ENCODE measurements at places on chromosomes 4 and X.
A peak's percentile ranks its signal among the peaks of the same experiment; 100 is the strongest.

DNA sequence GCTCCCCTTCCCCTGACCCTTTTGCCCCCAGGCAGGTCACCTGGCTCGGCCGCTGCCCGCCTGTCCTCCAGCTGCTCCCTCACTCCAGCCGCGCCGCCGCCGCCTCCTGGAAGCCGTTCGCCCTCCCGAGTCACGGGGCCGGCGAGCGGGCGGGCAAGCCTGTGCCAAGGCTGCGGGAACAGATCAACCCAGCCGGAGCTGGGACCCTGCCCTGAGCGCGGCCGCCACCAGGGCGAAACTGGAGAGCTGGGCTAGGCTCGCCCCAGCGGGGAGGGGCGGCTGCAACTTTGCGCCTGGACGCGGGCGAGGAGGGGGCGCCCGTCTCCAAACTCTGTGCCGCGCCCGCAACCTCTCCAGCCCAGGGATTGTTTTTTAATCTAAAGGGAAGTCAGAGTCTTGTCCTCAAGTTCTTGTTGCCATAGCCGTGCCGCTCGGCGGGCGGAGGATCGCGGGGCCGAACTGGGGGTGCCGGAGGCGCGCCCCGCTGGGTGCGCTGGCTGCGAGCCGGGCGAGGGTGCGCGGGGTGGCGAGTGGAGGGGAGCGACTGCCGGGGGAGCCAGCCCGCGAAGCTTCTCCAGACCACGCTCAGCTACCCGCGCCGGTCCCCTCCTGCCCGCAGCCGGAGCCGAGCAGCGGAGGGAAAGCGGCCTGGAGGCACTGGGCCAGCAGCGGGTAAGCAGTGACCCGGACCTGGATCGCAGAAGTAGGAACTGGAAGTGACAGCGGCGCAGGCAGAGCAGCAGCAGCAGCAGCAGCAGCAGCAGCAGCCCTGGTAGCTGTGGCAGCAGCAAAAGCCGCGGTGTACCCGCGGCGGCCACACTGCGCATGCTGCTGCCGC is 13.4 kb downstream of the ARHGEF6 start:
- H3K36me3 ChIP-seq, result no peaks in the 10 kb centered on the region
- DNase-seq, result peak; percentile 60
- H3K27me3 ChIP-seq, result no peaks in the 10 kb centered on the region
- H3K27ac ChIP-seq, result peak overlapping the region; percentile 61
- peak overlapping the region; percentile 63 for H3K4me3 ChIP-seq

- no peak overlapping the region for H3K27ac ChIP-seq
- H3K4me1 ChIP-seq, result no peaks in the 10 kb centered on the region
- H3K27me3 ChIP-seq, result no peaks in the 10 kb centered on the region
- DNase-seq, result no peak
- no peaks in the 10 kb centered on the region for H3K36me3 ChIP-seq
- no peak overlapping the region for H3K4me3 ChIP-seq
Measured at GRCh38 chr4:153939570-153939969, 150.7 kb upstream of the SFRP2 start.

GRCh38 chr4:12615822-12616221 is 868.3 kb downstream of the RAB28 start:
- no peaks in the 10 kb centered on the region for H3K36me3 ChIP-seq
- H3K4me3 ChIP-seq, result no peak overlapping the region
- no peaks in the 10 kb centered on the region for H3K27me3 ChIP-seq
- H3K27ac ChIP-seq, result no peak overlapping the region
- no peak for DNase-seq

GRCh38 chr4:112145790-112146501 is 692 bp downstream of the FAM241A start:
- no peaks in the 10 kb centered on the region for H3K4me1 ChIP-seq
- H3K27me3 ChIP-seq, result no peaks in the 10 kb centered on the region
- peak overlapping the region; percentile 85 for H3K4me3 ChIP-seq
- H3K36me3 ChIP-seq, result no peaks in the 10 kb centered on the region
- peak; percentile 39 for DNase-seq

GRCh38 chr4:165199286-165199685 is 8.1 kb upstream of the KLHL2 start:
- no peaks in the 10 kb centered on the region for H3K4me1 ChIP-seq
- H3K4me3 ChIP-seq, result no peak overlapping the region
- no peaks in the 10 kb centered on the region for H3K27me3 ChIP-seq
- H3K36me3 ChIP-seq, result no peaks in the 10 kb centered on the region

DNA sequence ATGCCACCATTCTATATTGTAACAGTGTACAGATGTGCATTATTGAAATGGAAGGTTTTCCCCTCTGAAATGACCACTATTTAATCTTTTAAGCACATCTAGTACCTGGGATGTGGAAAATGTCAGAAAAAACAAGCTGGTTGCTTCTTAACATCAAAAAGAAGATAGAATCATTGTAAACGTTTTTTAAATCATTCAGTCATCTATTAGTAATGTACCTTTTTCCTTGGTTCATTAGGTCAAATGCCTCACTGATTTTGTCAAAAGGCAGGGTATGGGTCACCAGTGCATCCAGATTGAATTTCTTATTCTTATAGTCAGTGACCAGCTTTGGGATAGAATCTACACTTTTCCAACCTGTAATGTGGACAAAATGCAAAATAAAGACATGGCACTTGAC is 17.7 kb downstream of the ADH4 start:
- no peak for DNase-seq
- no peaks in the 10 kb centered on the region for H3K36me3 ChIP-seq
- H3K4me1 ChIP-seq, result no peaks in the 10 kb centered on the region
- H3K27ac ChIP-seq, result no peak overlapping the region
- H3K4me3 ChIP-seq, result no peak overlapping the region

- DNase-seq, result no peak
- H3K4me1 ChIP-seq, result no peaks in the 10 kb centered on the region
- no peak overlapping the region for H3K27ac ChIP-seq
- H3K27me3 ChIP-seq, result no peaks in the 10 kb centered on the region
Measured at GRCh38 chr4:157421365-157421764, 200.8 kb downstream of the GRIA2 start.

DNA sequence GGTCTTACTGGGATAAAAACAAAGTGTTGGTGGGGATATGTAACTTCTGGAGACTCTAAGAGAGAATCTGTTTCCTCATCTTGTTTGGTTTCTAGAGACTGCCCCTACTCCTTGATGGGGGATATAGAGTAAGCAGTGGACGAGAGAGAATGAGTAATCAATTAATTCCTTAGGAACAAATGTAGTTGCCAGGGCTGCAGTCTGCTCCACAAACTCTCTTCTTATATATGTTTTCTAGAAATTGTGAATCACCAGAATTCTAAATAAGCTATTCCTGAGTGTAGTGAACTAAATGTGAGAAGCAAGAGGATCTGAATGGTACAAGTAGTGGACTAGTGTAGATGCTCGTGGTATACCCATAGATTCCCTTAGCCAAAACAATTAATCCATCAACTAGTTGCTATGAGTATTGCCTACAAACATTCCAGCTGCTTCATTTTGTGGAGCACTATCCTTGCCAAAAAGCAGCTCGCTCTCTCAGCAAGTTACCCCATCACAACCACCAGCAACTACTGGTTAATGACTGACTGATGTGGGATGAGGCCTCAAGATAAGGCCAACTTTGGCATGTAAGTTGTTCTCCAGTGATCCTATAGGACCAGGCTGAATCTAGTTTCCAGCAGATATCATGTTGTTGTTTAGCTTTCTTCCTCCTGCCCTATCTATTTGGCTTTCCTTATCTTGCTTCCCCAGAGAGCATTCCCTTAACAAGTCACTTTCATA is 273.0 kb downstream of the SLC7A11 start:
- no peaks in the 10 kb centered on the region for H3K27me3 ChIP-seq
- H3K36me3 ChIP-seq, result no peaks in the 10 kb centered on the region
- no peak overlapping the region for H3K4me3 ChIP-seq
- peak; percentile 76 for DNase-seq
- H3K4me1 ChIP-seq, result no peaks in the 10 kb centered on the region
- H3K27ac ChIP-seq, result no peak overlapping the region

DNA sequence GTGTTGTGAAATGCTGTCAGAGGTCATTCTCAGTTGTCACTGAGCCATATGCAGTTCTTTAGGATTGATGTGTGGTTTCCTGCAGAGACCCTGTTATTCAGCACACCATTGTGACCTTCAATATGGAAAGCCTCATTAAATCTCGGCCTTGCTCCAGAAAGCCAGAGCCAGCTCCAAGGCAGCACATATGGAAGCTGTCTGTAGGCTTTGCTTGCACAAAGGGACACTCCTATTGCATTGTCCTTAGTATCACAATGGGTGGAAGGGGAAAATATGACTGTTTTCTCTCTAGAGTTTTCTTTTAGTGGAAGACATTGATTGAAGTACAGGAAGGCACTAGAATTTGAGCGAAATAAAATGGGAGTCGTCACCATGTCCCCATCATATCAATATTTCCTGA is 179.0 kb downstream of the CEP135 start:
- H3K4me3 ChIP-seq, result no peak overlapping the region
- H3K36me3 ChIP-seq, result no peaks in the 10 kb centered on the region
- peak; percentile 64 for DNase-seq

GRCh38 chr4:107519053-107519452 is 201.0 kb downstream of the PAPSS1 start:
- H3K4me3 ChIP-seq, result no peak overlapping the region
- DNase-seq, result peak; percentile 24
- H3K36me3 ChIP-seq, result no peaks in the 10 kb centered on the region
- no peaks in the 10 kb centered on the region for H3K27me3 ChIP-seq
- no peaks in the 10 kb centered on the region for H3K4me1 ChIP-seq
- H3K27ac ChIP-seq, result no peak overlapping the region

DNA sequence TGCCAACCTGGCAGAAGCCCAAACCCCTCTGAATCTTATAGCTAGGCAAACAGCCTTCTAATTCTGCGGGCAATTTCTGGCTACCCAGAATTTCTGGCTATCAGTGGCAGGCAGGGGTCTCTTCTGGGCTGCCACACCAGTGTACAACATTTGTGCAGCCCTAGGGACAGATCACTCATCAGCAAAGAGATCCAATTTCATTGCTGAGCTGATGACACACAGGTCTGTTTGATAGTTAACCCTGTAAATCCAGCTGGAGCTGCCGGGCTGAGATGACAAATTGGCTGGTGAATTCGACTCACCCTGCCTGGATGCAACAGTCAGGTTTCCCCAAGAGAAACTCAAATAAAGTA is 2.4 kb downstream of the MID1 start:
- no peaks in the 10 kb centered on the region for H3K27me3 ChIP-seq
- DNase-seq, result no peak
- H3K36me3 ChIP-seq, result no peaks in the 10 kb centered on the region
- peak overlapping the region; percentile 49 for H3K4me3 ChIP-seq

GRCh38 chrX:85941275-85941674 is 106.1 kb downstream of the CHM start:
- H3K4me3 ChIP-seq, result no peak overlapping the region
- no peaks in the 10 kb centered on the region for H3K27me3 ChIP-seq
- H3K27ac ChIP-seq, result no peak overlapping the region
- H3K36me3 ChIP-seq, result no peaks in the 10 kb centered on the region
- DNase-seq, result no peak

- H3K4me1 ChIP-seq, result no peaks in the 10 kb centered on the region
- H3K36me3 ChIP-seq, result no peaks in the 10 kb centered on the region
- no peak for DNase-seq
Measured at GRCh38 chr4:171025776-171026175, 787.4 kb upstream of the GALNTL6 start.

DNA sequence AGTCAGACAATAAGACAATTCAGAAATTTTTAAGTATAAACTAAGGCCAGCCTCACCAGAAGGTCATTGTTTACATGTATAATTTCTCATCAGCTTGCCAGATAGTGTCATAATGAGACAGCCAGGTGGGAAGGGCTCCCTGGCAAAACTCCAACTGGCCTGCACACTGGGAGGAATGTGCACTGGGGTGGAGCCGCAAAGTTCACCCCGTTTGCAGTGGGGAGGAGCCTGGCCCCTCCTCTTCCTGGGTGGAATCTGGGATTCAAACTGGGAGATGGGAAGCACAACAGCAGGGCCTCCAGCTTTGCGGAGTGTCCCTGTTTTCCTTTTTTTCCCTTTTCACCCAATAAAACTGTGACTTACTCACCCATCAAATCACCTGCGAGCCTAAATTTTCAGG is 329.9 kb downstream of the SMARCA1 start:
- DNase-seq, result no peak
- no peaks in the 10 kb centered on the region for H3K27me3 ChIP-seq
- H3K4me3 ChIP-seq, result no peak overlapping the region
- no peaks in the 10 kb centered on the region for H3K36me3 ChIP-seq
- no peaks in the 10 kb centered on the region for H3K4me1 ChIP-seq

GRCh38 chr4:55181010-55182005 is 55.9 kb upstream of the KDR start:
- peak; percentile 78 for DNase-seq
- H3K4me3 ChIP-seq, result no peak overlapping the region
- no peaks in the 10 kb centered on the region for H3K27me3 ChIP-seq
- no peak overlapping the region for H3K27ac ChIP-seq
- H3K4me1 ChIP-seq, result peaks cover 13% of the 10 kb centered on the region
